ENCODE measurements at places on chromosomes 7 and 10.

- DNase-seq: no peak
Observed at GRCh38 chr10:116385994-116386809, 41.4 kb upstream of the PNLIPRP3 start.

- DNase-seq: no peak
Observed at GRCh38 chr7:47100817-47101435, 481.0 kb downstream of the TNS3 start.

GRCh38 chr7:72337390-72338167 is 74.6 kb downstream of the CALN1 start:
- no peak for DNase-seq

- no peak for DNase-seq
Observed at GRCh38 chr7:140926021-140926817, 1.5 kb upstream of the BRAF start.

- DNase-seq: no peak
Observed at GRCh38 chr10:95516774-95517373, 44.3 kb downstream of the SORBS1 start.

DNA sequence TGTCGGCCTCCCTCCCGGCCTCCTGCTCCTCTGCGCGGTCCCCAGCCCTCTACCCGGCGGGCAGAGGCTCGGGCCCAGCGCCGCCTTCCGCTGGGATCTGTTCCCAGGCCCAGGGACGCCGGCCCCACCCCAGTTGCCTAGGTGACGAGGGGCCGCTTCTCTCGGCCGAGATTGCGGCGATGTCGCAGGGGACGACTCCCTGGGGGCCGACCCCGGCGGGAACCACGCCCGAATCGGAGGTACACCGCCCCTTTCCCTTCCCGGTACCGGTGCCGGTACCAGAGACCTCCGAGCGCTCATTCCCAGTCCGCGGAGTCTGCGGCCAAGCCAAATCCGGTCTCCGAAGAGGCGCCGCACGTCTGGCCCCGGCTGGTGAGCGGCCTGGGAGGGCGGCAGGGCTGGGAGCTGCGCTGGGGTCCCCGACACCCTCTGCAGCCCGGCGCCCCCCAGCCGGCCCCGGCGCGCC is at the start of gene CABCOCO1:
CABCOCO1 (plus strand) TSS at position 136 of the 466 bp plus-strand sequence; CDS start at position 180, 44 bp downstream.
- DNase-seq: no peak

GRCh38 chr7:158025686-158026600 is 561.7 kb downstream of the PTPRN2 start:
- no peak for DNase-seq

GRCh38 chr7:155684543-155684942 is 40.1 kb downstream of the RBM33 start:
- DNase-seq: no peak

GRCh38 chr7:87047-87446 is 105.3 kb upstream of the FAM20C start:
- no peak for DNase-seq

DNA sequence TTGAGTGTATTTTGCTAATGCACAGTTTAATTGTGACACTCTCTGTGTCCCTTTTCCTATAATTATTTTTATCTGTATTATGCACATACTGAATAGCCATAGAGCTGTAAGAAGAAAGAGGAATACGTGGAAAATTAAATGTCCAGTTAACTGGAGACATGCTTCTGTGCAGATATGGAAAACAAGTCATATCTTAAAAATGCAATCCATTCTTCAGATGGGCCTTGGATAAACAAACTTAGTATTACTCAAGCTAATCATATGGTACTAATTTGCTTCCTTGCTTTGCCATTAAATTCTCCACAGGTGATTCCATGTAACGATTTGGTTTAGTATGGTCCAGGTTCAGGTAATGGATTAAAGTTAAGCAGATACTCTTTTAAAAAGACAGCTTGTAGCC is 201.2 kb upstream of the CELF2 start:
- DNase-seq: no peak

DNA sequence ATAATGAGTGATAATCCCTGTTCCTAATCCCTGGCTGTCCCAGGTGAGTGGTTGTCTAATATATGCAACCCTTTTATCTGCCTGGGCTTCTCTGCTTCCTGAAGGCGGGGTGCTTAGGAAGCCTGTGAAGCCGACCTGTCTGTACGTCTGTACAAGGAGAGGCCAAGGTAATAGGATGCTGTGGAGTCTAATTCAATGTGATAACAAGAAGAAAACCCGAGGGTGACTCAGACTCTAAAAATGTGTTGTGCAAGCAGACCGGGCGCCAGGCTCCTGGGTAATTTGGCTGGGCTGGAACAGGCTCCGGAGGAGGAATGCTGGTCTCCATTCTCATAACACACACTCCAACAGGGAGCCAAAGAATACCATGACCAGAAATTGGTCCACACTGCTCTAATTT is 43.6 kb downstream of the THNSL1 start:
- no peak for DNase-seq

DNA sequence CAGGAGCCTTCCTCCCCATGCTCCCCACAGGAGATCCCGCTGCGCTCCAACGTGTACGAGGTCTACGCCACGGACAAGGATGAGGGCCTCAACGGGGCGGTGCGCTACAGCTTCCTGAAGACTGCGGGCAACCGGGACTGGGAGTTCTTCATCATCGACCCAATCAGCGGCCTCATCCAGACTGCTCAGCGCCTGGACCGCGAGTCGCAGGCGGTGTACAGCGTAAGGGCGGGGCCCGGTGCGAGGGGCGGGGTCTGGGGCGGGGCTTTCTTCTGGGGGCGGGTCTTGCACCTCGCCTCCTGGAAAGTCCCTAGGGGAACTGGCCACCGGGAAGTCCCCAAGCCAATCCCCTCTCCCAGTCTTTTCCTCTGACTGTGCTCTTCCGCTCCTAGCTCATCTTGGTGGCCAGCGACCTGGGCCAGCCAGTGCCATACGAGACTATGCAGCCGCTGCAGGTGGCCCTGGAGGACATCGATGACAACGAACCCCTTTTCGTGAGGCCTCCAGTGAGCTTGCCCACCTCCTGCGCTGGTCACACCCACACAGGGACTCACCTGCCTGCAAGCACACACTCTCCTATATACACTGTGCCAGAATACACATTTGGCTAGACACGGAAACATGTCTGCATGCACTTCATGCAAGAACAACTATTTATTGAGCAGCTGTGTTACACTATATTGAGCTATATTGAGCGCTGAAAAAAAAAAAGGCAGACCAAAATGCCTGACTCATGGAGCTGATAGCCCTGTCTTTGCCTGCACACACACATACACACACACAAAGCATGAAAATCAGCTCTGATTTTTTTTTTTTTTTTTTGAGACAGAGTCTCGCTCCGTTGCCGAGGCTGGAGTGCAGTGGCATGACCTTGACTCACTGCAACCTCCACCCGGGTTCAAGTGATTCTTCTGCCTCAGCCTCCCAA is 32.7 kb upstream of the VSIR start:
- no peak for DNase-seq

DNA sequence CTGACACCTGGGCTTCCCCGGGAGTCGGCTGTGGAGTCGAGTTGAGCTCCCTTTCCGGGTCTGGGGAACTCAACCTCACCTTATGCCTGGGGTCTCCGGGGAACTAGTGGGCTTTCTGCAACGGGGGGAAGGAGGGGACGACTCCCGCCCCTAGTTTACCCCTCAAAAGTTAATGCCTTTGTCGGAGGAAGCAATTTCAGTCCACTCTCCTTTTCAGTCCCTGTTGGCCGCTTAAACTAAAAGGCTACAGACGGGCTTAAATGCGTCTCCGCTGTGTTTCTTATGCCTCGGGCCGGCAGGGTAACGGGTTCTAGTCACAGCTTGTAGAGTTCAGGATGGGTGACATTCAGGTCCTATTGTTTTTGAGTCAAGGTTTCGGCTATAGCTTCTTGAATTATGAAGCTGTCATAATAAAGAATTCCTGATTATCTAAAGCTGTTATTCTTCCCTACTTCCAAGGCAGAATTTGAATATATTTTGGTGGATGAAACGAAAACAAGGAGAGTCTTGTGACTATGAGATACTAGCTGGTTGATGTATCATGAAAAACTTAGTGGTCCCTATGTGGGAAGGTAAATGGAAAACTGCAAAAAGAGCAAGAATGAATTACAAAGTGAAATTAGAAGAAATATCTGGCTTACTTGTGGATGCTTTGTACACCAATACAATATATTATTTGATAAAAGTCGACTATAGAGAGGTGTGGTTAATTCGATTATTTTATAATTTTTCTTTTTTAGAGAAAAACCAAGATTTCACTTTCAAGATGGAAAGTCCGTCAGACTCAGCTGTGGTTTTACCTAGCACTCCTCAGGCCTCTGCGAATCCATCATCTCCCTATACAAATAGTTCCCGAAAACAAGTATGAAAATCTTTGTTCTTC is 495 bp downstream of the SFR1 start:
- no peak for DNase-seq

GRCh38 chr7:3415861-3416312 is 114.8 kb downstream of the SDK1 start:
- DNase-seq: no peak

GRCh38 chr7:12754179-12754578 is 66.7 kb downstream of the ARL4A start:
- no peak for DNase-seq

Data from stimulated activated CD8-positive, alpha-beta memory T cell treated with anti-CD3 and anti-CD28 coated beads, Interleukin-7, amount 100 ng/mL, for 1 hour (primary cell).